T-helper 17 cell (primary cell): ENCODE measurements at places on chromosomes 4 and X.

GRCh38 chr4:98617358-98618047 lies 40.9 kb downstream of the TSPAN5 start:
- H3K27me3 ChIP-seq = no peaks in the 10 kb centered on the region
- no peak overlapping the region for H3K4me3 ChIP-seq
- peaks cover 2% of the 10 kb centered on the region for H3K36me3 ChIP-seq
- no peak overlapping the region for H3K27ac ChIP-seq
- DNase-seq = no peak

- peaks cover 42% of the 10 kb centered on the region for H3K27me3 ChIP-seq
- no peak overlapping the region for H3K4me3 ChIP-seq
- peaks cover 6% of the 10 kb centered on the region for H3K4me1 ChIP-seq
- no peak overlapping the region for H3K27ac ChIP-seq
- no peaks in the 10 kb centered on the region for H3K36me3 ChIP-seq
Observed at GRCh38 chr4:72564789-72565188, 4.2 kb downstream of the ADAMTS3 start.

GRCh38 chr4:88177983-88178625 lies 19.7 kb upstream of the ABCG2 start:
- H3K4me1 ChIP-seq = peaks cover 4% of the 10 kb centered on the region
- H3K27me3 ChIP-seq = peaks cover 12% of the 10 kb centered on the region
- H3K27ac ChIP-seq = no peak overlapping the region

GRCh38 chrX:124348885-124349453 lies 2.6 kb downstream of the SH2D1A start:
- H3K27ac ChIP-seq = peak overlapping the region; percentile 87
- H3K36me3 ChIP-seq = no peaks in the 10 kb centered on the region
- H3K4me3 ChIP-seq = peak overlapping the region; percentile 92
- no peak for DNase-seq

GRCh38 chr4:78682070-78682469 lies 94.1 kb upstream of the BMP2K start:
- H3K4me3 ChIP-seq = no peak overlapping the region
- no peaks in the 10 kb centered on the region for H3K36me3 ChIP-seq

- no peaks in the 10 kb centered on the region for H3K4me1 ChIP-seq
- no peak overlapping the region for H3K27ac ChIP-seq
- no peak for DNase-seq
- no peaks in the 10 kb centered on the region for H3K36me3 ChIP-seq
- no peaks in the 10 kb centered on the region for H3K27me3 ChIP-seq
- H3K4me3 ChIP-seq = no peak overlapping the region
Observed at GRCh38 chrX:40625294-40625693, 2.1 kb downstream of the MPC1L start.

GRCh38 chr4:122674371-122674770 lies 53.5 kb upstream of the IL21 start:
- peaks cover 9% of the 10 kb centered on the region for H3K4me1 ChIP-seq
- peak overlapping the region; percentile 11 for H3K27ac ChIP-seq
- H3K4me3 ChIP-seq = no peak overlapping the region
- H3K36me3 ChIP-seq = no peaks in the 10 kb centered on the region
- no peak for DNase-seq

DNA sequence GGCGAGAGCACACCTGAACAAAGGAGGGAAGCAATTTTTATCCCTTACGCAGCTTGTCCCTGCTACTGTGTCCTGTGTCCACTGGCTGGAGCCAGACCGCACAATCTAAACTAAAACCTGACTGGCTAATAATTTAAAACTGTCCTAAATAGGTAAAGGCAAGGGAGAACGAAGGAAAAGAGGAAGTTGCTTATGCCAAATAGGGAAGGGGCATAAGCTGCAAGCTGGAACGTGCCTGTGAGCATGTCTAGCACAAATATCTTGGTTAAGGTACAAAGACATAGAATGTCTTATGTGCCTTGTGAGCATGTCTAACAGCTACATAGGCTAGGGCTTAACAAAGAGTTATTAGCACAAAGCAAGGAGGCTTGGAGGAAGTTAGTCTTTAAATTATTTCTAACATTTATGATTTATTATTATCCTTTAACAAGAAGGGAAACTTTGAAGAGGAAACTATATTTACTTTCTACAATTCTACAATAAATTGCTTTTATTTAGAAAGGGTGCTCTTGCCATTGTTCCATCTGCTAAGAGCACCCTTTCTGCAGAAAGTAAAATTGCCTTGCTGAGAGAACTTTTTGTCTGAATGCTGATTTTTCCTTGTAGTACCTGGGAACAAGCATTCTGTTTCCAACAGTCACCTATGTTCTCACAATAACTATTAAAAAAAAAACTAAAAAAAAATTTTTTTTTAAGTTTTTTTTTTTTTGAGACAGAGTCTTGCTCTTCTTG lies 80.6 kb upstream of the CBR4 start:
- H3K36me3 ChIP-seq = no peaks in the 10 kb centered on the region
- H3K4me3 ChIP-seq = no peak overlapping the region
- no peak for DNase-seq
- peaks cover 6% of the 10 kb centered on the region for H3K27me3 ChIP-seq

GRCh38 chrX:20479896-20480295 lies 213.2 kb upstream of the RPS6KA3 start:
- peaks cover 9% of the 10 kb centered on the region for H3K27me3 ChIP-seq
- DNase-seq = no peak
- H3K4me1 ChIP-seq = no peaks in the 10 kb centered on the region
- no peaks in the 10 kb centered on the region for H3K36me3 ChIP-seq
- no peak overlapping the region for H3K4me3 ChIP-seq

DNA sequence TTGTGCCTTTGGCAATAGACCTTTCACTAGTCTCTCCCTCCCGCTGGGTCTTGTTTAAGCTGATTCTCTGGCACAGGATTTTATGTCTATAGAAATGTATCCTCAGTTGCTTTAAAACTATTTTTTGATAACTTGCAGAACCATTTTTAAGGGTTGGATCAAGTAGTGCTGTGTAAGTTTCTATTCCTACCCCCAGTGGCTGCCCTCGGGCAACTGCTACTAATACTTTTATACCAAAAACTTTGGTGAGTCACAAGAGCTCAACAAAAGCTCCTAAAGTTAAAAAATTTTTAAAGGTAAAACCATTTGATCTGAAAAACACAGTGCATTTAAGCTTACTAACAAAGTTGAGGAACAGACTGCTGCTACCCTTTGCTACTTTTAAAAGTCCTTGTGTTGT lies 1460.6 kb upstream of the PCDH7 start:
- H3K27ac ChIP-seq = no peak overlapping the region
- no peaks in the 10 kb centered on the region for H3K27me3 ChIP-seq
- H3K4me3 ChIP-seq = no peak overlapping the region

- H3K4me1 ChIP-seq = no peaks in the 10 kb centered on the region
- no peaks in the 10 kb centered on the region for H3K27me3 ChIP-seq
- no peak for DNase-seq
- no peak overlapping the region for H3K4me3 ChIP-seq
- H3K36me3 ChIP-seq = no peaks in the 10 kb centered on the region
Observed at GRCh38 chr4:135552131-135552530, 1350.5 kb upstream of the PABPC4L start.

GRCh38 chr4:41446981-41447725 lies 90.8 kb upstream of the LIMCH1 start:
- H3K27ac ChIP-seq = no peak overlapping the region
- no peaks in the 10 kb centered on the region for H3K27me3 ChIP-seq
- no peaks in the 10 kb centered on the region for H3K36me3 ChIP-seq
- no peak for DNase-seq
- no peaks in the 10 kb centered on the region for H3K4me1 ChIP-seq

DNA sequence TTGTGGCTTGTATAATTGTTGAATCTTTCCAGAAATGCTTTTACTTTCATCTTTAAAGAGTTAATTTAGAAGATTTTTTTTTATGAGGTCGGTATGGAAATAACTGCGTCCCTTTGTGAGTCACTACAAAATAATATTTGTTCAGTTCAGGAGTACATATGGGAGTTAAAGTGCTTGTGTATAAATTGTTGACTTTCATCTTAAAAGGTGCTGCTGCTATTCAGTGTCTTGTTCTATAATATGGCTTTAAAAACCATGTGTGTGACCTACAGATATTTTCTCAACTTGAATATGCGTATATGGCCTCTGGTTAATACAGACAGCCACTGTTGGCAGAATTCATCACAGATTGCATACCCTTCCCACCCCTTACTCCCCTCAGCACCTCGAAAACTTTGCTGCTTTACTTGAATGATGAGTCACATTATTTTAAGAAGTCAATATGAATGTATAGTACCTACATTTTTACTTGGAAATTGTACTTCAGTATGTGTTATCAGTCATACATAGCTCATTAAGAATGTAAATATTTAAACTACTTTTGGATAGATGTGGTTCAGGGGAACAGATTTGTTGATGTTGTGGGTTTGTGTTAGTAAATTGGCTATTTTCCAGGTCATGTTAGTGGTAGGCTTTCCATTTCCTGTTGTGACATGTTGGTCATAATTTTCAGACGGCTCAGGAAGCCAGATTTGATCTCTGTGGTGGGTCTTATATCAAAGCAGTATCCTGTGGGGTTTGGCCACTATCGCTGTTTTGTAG lies 1.5 kb downstream of the CLCN3 start:
- no peaks in the 10 kb centered on the region for H3K36me3 ChIP-seq
- H3K27ac ChIP-seq = peak overlapping the region; percentile 99
- H3K27me3 ChIP-seq = no peaks in the 10 kb centered on the region
- peaks cover 46% of the 10 kb centered on the region for H3K4me1 ChIP-seq
- peak overlapping the region; percentile 95 for H3K4me3 ChIP-seq
- DNase-seq = peak; percentile 23

DNA sequence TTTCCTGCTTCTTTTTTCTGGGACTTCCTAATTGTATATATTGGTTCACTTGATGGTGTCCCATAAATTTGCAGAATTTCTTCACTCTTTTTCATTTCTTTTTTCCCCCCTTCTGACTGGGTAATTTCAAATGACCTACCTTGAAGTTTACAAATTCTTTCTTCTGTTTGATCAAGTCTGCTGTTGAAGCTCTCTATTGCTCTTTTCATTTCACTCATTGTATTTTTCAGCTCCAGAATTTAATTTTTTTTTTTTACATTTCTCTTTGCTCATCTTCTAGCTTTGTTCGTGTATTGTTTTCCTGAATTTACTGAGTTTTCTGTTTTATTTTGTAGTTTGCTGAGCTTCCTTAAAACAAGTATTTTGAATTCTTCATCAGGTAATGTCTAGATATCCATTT lies 61.7 kb upstream of the SRD5A3 start:
- no peak overlapping the region for H3K4me3 ChIP-seq
- H3K4me1 ChIP-seq = no peaks in the 10 kb centered on the region
- H3K27me3 ChIP-seq = no peaks in the 10 kb centered on the region
- no peak overlapping the region for H3K27ac ChIP-seq

- H3K4me1 ChIP-seq = peaks cover 6% of the 10 kb centered on the region
- peak overlapping the region; percentile 24 for H3K27ac ChIP-seq
- peak; percentile 43 for DNase-seq
- H3K4me3 ChIP-seq = no peak overlapping the region
- H3K36me3 ChIP-seq = no peaks in the 10 kb centered on the region
- H3K27me3 ChIP-seq = no peaks in the 10 kb centered on the region
Observed at GRCh38 chrX:10119399-10119990, 37.3 kb upstream of the CLCN4 start.

- DNase-seq = no peak
- peak overlapping the region; percentile 99 for H3K27ac ChIP-seq
- no peaks in the 10 kb centered on the region for H3K27me3 ChIP-seq
- H3K36me3 ChIP-seq = peaks cover 5% of the 10 kb centered on the region
Observed at GRCh38 chr4:139553751-139554641, 2.0 kb downstream of the SETD7 start.

- no peaks in the 10 kb centered on the region for H3K27me3 ChIP-seq
- H3K4me1 ChIP-seq = peaks cover 38% of the 10 kb centered on the region
- H3K27ac ChIP-seq = no peak overlapping the region
- H3K4me3 ChIP-seq = no peak overlapping the region
- no peak for DNase-seq
Observed at GRCh38 chr4:48720459-48720858, 59.6 kb downstream of the FRYL start.

- peak overlapping the region; percentile 92 for H3K27ac ChIP-seq
- no peaks in the 10 kb centered on the region for H3K27me3 ChIP-seq
- DNase-seq = no peak
- no peak overlapping the region for H3K4me3 ChIP-seq
Observed at GRCh38 chr4:153572609-153573008, 106.4 kb downstream of the TMEM131L start.

GRCh38 chrX:21698272-21698671 lies 40.1 kb upstream of the KLHL34 start:
- no peak overlapping the region for H3K27ac ChIP-seq
- DNase-seq = no peak
- peaks cover 2% of the 10 kb centered on the region for H3K4me1 ChIP-seq
- peaks cover 5% of the 10 kb centered on the region for H3K27me3 ChIP-seq

DNA sequence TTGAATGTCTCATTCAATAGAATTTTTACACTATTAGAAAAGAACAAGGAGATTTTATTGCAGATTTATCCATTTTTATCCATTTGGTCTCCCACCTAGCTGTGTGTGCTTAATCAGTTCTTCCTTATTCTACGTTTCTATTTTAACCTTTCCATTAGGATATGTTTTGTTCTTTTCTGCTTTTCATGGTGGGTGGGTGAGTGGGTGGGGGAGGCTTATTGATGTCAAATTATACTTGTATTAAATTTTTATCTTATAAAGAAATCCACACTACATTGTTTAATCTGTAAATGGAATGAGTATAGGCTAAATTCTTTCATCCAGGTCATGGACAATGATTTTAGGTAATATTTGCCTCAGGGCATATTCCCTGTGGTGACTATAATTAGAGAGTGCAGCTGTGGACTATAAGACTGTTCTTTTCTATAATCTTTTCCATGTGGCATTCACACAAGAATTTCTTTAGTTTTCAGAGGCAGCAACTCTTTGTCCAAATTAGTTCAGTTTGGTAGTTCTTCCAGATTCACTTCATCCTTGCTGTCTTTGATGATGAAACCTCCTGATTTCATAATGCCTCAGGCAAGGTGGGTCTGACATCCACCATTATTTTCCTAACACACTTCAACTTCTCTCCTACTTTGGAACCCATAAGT lies 2451.8 kb downstream of the PCDH7 start:
- H3K4me3 ChIP-seq = no peak overlapping the region
- no peak for DNase-seq
- H3K27me3 ChIP-seq = no peaks in the 10 kb centered on the region
- no peaks in the 10 kb centered on the region for H3K36me3 ChIP-seq
- H3K27ac ChIP-seq = no peak overlapping the region
- no peaks in the 10 kb centered on the region for H3K4me1 ChIP-seq

GRCh38 chr4:101103381-101104142 lies 243.8 kb downstream of the PPP3CA start:
- peaks cover 19% of the 10 kb centered on the region for H3K4me1 ChIP-seq
- no peak overlapping the region for H3K27ac ChIP-seq
- H3K27me3 ChIP-seq = no peaks in the 10 kb centered on the region
- peak overlapping the region; percentile 41 for H3K4me3 ChIP-seq
- H3K36me3 ChIP-seq = no peaks in the 10 kb centered on the region

DNA sequence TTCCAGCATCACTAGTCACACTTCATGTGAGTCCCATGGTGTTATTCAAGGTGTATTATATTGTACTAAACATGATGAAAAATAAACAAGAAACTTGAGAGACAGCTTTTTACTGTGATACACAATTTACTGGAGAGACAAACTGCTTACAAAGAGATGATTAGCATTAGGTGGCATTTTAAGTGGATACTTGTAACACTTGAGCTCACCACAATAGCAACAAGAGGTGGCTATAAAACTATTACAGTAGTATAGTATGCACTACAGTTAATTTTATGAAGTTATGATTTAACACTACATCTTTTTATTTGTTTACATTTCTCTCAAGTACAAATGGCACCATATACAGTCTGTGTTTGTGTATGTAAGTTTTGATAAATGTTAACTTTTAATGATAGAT lies 246.6 kb downstream of the PARM1 start:
- H3K4me3 ChIP-seq = no peak overlapping the region
- H3K36me3 ChIP-seq = no peaks in the 10 kb centered on the region
- no peaks in the 10 kb centered on the region for H3K27me3 ChIP-seq
- DNase-seq = no peak
- H3K4me1 ChIP-seq = no peaks in the 10 kb centered on the region
- H3K27ac ChIP-seq = no peak overlapping the region
